NCI-H774 (cell line): ENCODE measurements at places on chromosomes 6 and 20.

DNA sequence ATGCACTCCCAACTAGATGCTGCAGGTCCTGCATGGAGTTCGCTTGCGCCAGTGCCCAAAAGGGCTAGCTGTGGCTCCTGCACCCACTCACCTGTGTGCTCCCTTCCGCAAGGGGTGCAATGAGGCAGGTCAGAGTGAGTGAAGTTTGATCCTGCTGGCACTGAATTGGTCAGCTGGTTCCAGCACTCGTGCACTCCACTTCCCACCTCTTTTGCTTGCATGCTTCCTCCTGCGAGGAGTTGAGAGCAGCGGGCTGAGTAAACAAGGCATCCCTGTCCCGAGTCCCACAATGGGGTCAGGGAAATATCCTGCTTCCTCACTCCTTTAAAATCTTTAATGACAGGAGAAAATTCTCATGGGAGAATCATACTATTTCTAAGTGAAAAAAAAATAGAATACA is 86.2 kb downstream of the LCA5 start:
- no peak for DNase-seq

- DNase-seq = no peak
Measured at GRCh38 chr20:63093966-63094766, 87.4 kb upstream of the BHLHE23 start.

GRCh38 chr20:44326391-44327159 is 10.3 kb upstream of the R3HDML start:
- no peak for DNase-seq

GRCh38 chr6:96522465-96523009 is 931 bp downstream of the UFL1 start:
- no peak for DNase-seq

DNA sequence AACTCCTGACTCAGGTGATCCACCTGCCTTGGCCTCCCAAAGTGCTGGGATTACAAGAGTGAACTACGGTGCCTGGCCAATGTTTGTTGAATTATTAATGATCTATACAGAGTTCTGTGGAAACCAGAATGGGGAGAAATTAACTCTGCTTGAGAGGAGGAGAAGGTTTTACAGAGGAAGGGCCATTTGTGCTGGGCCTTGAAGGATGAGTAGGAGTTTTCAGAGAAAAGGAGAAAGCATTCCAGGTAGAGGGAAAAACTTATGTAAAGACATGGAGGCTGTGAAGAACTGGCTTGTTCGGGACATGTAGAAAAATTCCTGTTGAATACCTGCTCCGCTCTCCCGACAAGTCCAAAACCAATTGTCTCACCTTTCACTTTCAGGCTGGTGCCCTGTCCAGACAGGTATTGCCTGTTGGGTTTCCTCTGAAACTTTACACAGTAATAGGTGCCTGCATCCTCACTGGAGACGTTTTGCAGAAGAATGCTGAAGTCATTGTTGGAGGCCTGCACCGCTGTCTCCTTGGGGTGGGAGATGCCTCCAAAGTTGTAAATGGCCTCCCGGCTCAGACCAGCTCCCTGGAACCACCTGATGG is 11.3 kb upstream of the NSFL1C start:
- DNase-seq = no peak

GRCh38 chr6:89144354-89144906 is 1.4 kb upstream of the PM20D2 start:
- peak; percentile 31 for DNase-seq

DNA sequence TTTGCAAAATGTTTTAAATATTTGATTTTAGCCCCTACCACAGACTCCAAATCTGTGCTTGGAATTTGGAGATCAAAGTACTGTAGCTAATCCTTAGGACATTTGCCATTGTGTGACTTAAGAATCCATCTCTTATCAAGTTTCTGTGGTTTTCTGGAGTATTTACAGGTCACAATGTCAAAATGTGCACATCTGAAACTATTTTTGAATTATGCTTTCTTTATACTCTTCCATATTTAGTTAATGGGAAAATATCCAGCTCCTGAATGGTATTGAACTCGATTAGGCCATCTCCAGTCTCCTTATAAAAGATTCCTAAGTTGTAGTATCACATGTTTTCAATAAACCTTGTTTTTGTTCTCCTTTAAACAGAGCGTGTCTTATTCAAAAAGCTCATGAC is 162.5 kb downstream of the KHDC1L start:
- DNase-seq = no peak

- no peak for DNase-seq
Measured at GRCh38 chr20:991850-992249, 10.3 kb downstream of the RSPO4 start.

- no peak for DNase-seq
Measured at GRCh38 chr20:63178446-63178820, 37.5 kb downstream of the YTHDF1 start.

- DNase-seq = peak; percentile 14
Measured at GRCh38 chr20:45322952-45323383, 14.9 kb upstream of the MATN4 start.
